ENCODE measurements at places on chromosomes 6 and 20.
A peak's percentile ranks its signal among the peaks of the same experiment; 100 is the strongest.

GRCh38 chr6:87514831-87515230, 42.1 kb downstream of the SLC35A1 start:
- no peak for DNase-seq

DNA sequence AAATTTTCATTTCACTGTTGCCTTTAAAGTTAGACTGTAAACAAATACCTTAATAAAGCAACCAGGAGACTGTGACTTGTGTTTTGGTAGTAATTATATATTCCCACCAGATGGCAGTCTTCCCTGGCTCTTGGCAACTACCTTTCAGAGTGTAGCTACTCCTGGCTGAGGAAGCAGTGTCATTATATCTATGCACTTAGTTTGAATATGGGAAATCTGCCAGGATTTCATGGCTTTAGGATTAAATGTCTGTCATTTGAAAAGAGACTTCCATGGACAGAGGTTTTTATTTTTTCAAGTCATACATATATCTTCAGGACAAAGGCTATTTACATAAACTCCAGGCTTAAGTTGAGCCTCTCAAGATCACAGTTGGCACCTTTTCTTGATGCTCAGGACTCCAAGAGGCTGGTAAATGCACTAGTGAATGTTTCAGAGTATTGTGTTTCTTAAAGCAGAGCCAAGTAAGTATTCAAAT, 160.1 kb downstream of the C6orf58 start:
- peak; percentile 41 for DNase-seq

DNA sequence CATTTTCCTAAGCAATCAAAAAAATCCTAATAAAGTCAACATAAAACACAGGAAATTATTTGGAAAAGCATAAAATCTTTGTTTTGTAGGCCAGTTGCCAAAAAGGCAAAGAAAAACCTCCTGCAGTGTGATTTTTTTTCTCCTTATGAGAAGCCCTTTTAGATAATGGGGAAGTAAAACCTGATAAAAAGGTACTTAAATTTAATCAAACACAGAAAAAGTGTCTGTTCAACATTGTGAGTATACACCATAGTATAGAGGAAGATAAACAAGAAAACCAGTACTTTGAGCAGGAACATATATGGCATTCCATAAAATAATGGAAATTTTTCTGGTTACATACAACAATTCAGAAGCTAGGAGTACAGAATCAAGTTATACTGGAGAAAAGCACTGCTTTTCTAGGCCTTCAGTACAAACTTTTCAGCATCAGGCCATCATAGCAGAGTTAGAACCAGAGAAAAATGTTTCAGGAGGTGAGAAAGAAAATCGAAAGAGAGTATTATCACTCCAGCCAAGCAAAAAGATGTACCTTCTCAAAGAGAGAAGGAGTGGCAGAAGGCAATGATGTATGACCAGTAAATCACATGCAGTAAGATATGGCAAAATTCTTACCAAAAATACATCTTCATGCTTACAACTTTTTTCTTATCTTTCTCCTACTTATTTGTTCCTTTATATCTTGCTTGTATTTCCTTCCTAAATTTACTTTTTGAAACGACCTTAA, 494.9 kb downstream of the KIF16B start:
- DNase-seq, result no peak

DNA sequence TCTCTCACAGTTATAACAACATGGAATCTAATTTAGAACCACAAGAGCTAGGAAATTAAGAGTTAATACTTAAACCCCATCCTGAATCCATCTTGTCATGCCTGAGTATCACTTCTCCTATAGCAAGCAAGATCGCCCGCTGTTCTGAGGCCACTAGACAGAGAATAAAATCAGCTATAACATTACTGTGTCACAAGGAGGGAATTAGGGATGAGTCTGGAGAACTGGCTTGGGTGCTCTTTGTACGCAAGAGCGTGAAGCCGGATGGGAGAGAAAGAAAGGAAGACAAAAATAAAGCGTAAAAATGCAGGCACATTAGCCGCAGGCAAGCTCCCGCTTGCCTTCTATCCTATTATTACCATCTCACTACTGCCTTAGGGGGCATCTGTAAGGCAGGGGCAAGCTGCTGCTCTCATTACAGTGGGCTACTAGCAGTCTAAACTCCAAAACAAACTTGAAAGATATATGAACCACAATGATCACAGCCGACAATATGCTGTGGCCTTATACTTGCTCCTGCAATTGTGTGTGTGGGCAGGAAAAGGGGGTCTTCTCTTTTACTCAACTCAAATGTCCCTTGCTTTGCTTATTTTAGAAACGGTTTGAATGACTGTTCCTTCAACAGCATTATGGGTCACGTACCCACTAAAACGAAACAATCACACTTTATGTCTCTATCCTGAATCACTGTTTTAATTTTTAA, 81.9 kb downstream of the GJA10 start:
- DNase-seq, result no peak

GRCh38 chr6:80636689-80637088, 530.2 kb downstream of the BCKDHB start:
- DNase-seq, result no peak

DNA sequence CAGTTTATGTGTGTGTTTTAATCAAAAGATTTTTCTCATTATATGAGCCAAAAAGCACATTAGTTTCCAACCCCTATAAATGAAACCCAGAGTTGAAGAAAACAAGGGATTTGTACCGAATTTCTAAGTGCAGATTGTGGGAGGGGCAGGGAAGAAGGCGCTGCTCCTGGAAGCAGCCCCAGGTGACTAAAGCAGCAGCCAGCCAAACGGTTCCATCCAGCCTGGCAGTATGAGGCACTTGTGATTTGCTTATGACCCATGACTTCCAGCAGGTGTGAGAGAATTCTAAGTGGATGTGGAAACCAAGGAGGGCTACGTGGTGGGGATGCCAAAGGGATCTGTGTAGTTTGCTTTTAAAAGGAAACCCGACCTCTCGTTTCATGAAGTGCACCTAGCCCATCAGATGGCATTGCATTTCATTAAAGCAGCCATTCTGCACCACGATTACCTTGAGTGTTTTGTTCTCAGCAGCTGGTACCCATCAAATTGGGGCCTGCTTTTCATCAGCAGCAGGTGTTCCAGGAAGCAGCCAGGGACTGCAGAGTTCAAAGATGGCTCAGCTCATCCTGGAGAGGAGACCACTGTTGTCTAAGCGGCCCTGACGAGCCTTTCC, 79.1 kb downstream of the DTD1 start:
- DNase-seq, result no peak

DNA sequence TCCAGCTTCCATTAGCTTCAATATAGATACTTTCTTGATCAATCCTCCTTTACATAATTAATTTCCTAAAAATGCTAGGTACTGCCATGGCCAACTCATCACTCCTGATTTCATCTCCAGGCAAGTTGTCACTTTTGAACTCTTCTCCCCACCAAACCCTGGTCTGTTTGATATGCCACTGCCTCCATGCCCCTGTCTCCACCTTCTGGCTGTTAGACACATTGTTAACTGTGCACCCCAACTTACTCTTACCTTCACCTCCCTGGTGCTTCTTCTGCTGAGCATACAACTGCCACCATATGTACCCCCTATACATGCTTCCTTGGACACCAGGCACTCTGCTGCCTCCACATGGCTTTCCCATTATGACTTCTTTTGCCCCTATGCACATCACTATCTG, 21.9 kb upstream of the AIG1 start:
- no peak for DNase-seq

GRCh38 chr20:63253438-63254231, 628 bp downstream of the NKAIN4 start:
- DNase-seq, result no peak

GRCh38 chr6:30889921-30890645, 5.8 kb downstream of the DDR1 start:
- DNase-seq, result no peak

DNA sequence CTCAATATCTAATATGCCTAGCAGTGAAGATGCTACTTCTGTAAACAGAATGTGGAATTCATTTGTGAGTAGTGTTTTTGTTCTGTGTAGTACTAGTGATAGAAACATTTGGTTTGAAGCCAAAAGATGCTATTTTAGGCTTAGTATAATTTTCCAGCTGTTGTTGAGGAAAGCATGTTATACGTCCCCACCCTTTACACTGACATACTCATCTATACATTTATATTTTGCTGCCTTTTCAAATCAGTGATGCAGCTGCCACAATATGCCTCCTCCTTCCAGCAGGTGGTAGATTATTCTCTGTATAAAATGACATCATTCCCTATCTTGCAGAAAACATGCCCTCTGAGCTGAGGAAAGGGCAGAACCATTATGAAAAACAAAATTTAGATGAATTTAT, 1217.6 kb upstream of the GJE1 start:
- no peak for DNase-seq

- DNase-seq, result no peak
These were observed 13.5 kb downstream of the MBOAT1 start for GRCh38 chr6:20198775-20199174.

DNA sequence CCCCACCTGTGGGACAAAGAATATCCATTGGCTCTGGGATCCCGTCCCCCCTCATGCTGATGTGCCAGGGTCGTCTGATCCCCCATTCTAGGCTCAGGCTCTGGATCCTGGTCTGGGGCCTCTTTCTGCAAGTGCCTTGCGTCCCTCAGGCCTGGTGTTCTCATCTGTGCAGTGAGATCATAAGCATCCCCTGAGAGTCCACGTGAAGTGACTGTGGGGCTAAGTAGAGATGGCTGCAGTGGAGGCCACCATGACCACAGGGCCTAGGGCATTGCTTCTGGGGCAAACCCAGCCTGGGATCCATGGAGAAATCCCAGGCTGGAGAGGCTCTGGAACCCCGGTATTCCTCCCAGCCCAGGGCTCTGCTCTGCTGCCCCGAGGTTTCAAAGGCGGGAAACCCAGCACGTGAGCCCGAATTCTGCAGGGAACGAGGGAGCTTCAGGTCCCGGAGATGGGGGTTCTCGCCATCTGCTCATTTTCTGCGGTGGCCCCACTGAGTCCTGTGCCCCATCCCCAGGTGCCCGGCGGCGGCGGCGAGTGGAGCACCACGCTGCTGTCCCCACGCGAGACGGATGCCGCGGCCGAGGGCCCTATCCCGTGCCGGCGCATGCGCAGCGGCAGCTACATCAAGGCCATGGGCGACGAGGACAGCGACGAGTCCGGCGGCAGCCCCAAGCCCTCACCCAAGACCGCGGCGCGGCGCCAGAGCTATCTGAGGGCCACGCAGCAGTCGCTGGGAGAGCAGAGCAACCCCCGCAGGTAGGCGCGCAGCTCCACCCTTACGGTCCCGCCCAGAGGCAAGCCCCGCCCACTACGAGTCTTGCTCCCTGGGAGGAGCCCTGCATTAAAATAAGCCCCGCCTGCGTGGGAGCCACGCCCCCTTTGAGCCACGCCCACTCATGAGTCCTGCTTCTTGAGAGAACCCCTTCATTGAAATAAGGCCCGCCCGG, 105.5 kb upstream of the MYL9 start:
- peak; percentile 37 for DNase-seq

GRCh38 chr6:37822851-37823682, 3.5 kb downstream of the ZFAND3 start:
- no peak for DNase-seq

GRCh38 chr6:166671434-166672081, 44.5 kb upstream of the RPS6KA2 start:
- no peak for DNase-seq

GRCh38 chr6:132725947-132726607, 12.2 kb upstream of the VNN1 start:
- no peak for DNase-seq

GRCh38 chr6:157906537-157907061, 75.1 kb upstream of the SYNJ2 start:
- DNase-seq, result no peak

DNA sequence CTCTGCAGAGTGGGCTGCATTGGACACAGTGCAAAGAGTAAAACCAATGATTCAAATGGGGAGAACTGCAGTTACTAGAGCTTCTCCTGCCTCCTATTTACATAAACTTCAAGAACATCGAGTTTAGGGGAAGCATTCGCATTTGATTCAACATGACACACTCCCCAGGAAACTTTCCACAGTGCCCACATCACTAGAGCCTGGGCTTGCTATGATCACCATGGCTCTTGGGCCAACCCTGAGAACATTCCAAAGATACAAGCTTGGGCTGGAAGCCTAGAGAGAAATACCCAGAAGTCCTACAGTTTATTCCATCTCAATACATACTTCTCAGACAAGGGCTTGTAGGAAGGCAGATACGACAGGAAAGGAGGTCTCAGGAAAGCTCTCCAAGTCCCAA, 337.9 kb downstream of the CD83 start:
- DNase-seq, result no peak

- DNase-seq, result no peak
These were observed 64.6 kb downstream of the MAN1A1 start for GRCh38 chr6:119284861-119285521.

DNA sequence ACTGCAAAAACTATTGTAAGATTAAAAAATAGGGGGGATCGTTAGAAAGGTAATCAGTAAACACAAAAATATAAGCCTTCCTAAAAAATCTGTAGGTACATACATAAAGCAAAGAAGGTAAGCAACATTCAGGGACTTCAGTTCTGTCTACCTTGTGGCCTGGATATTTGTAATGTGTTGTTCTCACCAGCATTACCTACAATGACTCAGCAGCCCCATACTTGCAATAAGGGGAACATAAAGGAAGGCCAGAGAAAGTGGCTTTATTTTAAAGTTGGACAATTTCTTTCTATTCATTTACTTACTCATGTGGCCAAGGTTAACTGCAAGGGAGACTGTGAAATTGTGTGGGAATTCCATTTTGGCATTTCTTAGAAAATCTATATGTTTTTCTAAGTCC, 277.2 kb upstream of the PREP start:
- DNase-seq, result no peak

DNA sequence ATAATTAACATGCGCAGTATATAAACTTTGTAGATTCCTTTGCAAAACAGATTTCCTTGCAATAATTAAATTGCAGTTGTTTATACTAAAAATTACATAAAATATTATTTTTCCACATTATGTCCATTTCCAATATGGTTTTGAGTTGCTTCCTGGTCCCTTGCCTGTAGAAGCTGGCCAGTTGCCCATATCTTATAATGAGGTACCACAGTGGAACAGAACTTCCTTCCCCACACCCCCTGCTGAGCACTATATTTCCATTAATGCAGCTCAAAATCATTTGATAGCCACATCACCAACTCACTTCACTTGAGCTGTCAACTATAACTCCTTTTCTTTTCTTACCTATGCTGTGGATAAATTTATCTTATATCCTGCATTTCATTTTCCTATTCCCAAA, 194.6 kb downstream of the DST start:
- DNase-seq, result no peak

DNA sequence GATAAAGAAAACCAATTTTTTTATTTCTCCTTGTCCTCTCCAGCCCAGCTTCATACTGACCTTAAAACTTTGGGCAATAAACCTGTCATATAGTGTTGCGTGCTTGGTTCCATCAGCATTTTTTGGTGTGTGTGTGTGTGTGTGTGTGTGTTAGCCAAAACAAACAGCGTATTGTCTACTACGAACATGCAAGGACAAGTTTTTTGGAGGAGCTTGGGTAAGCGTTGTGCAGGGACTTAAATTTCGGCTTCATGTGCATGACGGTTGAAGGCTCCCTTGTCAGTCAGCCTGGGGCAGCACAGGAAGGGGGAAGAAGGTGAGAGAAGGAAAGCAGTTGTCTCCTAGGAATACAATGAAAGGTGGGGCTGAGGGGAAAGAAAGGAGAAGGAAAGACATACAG, 62.0 kb upstream of the PAX1 start:
- no peak for DNase-seq

- no peak for DNase-seq
These were observed 22.3 kb downstream of the ILRUN start for GRCh38 chr6:34674268-34674639.

All from tibial nerve (tissue), 4 donors.